ENCODE measurements at places on chromosomes 13 and 19.

- no peak for DNase-seq
Measured at GRCh38 chr13:48476686-48477085, 56.2 kb downstream of the RCBTB2 start.

- no peak for DNase-seq
Measured at GRCh38 chr13:42063105-42063504, 14.7 kb downstream of the DGKH start.

GRCh38 chr19:29564574-29565005, 38.8 kb downstream of the VSTM2B start:
- DNase-seq = no peak

DNA sequence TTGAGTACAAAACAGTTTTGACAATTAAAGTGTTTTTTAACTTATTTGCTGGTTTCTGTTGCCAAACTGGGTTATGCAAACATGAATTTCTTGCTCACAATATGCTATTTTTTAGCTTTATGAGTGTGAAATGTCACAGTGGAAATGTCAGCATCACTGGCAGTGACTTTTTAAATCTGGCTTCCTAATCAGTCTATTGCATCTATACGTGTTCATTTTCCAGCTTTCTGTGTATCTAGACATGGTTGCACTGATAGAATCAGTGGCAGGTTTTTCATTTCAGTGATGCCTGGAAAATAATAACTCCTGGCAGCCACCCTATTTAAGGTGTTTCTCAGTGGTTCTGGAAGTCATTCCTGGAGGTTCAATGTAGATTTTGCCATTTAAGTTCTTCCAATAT, 146.7 kb downstream of the SLITRK6 start:
- DNase-seq = no peak

- DNase-seq = no peak
Measured at GRCh38 chr19:35224681-35225571, 3.6 kb downstream of the FAM187B start.

DNA sequence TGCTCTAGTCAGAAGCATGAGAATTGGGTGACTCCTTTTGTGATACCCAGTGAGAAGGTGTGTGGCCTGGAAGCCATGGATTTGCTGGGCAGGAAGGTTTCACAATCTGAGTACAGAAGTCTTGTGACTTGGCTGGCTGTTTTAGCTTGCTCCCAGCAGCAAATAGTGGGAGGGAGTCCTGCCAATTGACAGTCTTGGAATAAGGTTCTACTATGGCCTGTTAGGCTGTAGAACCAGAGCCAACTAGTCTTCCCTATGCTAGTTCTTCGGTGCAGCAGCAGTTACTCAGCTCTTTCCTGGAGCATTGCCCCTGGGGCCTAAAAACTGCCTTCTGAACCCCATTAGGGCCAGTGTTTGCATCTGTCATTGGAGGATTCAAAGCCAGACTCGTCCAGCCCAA, 1935.4 kb upstream of the PCDH20 start:
- DNase-seq = no peak

GRCh38 chr13:97548711-97549110, 114.7 kb downstream of the RAP2A start:
- no peak for DNase-seq

DNA sequence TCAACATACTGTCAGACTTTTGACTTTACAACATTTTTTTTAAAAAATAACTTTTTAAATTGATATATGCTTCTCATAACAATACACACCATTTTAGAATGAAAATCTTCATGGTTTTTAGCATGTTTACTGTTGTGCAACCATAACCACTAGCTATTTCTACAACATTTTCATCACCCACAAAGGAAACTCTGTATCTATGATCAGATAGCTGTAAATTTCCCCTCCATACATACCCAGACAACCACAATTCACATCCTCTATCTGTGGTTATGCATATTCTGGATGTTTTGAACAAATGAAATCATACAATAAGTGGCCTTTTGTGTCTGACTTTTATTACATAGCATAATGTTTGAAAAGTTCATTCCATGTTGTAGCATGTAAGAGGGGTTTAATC, 1666.0 kb downstream of the EFNB2 start:
- DNase-seq = no peak

DNA sequence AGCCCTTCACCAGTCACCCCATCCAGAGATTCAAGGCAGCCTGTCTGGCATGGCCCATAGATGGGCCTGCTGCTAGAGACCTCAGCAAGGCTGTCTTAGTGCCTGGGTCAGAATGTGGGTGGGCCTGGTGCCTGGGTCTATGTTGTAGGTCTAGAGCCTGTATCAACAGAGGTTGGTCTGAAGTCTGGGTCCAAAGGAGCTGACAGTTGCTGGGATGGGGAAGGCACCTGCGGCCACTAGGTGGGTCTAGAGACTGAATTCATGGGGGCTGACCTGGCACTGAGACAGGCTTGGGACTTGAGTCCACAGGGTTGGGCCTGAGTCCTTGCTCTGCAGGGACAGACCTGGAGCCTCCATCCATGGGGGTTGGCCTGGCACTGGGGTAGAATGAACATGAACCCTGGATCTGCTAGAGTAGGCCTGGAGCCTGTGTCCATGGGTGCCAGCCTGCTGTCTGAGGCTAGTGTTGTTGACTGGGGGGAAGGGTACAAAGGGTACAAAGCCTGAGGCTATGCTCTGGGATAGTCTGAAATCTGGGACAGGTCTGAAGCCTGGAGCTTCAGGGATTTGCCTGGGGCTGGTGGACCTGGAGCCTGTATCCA, 516.8 kb downstream of the OLFM4 start:
- DNase-seq = no peak

- no peak for DNase-seq
Measured at GRCh38 chr13:95207769-95208366, 93.4 kb downstream of the ABCC4 start.

GRCh38 chr13:30774214-30774730, 38.9 kb downstream of the ALOX5AP start:
- DNase-seq = no peak

DNA sequence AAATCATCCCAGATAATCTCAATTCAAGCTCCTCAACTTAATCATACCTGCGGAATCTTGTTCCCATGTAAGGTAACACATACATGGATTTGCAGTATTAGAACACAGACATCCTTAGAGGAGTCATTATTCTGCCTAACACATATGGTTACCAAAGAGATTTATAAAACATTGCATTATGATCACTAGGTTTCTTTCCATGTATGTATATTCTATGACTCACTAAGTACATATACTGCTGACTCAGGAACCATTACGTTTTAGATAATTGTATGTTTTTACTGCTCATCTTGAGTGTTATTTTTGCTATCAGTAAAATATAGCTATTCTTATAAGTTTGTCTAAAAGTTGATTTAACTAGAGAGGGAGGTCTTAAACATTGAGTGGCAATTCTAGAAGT, 182.9 kb downstream of the SLITRK6 start:
- DNase-seq = no peak

GRCh38 chr19:2329149-2329478, 630 bp downstream of the SPPL2B start:
- DNase-seq = no peak

Data from stimulated activated CD4-positive, alpha-beta T cell treated with anti-CD3 and anti-CD28 coated beads, Interleukin-15, amount 100 ng/mL, for 48 hours (primary cell).